ENCODE measurements at places on chromosomes 6 and 20.

- peak; percentile 29 for DNase-seq
Measured at GRCh38 chr20:44911264-44911921, 1.5 kb downstream of the PABPC1L start.

DNA sequence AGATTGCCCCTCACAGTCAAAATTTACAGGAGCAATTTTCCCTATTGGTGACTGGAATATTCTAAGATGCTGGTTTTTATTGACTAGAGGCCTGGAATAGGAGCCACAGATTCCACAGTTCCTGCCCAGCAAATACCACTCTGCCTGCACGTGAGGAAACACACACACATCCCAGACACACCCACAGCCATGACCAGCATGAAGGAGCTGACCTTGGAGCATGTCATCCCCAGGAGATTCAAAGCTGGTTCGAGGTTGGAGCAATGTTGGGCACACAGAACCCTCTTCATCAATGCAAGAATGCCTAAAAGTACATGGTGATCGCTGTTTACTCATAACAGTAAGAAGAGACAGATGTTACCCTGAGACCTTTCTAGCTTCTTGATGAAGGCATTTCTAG, 244.6 kb upstream of the FOXQ1 start:
- DNase-seq: no peak

DNA sequence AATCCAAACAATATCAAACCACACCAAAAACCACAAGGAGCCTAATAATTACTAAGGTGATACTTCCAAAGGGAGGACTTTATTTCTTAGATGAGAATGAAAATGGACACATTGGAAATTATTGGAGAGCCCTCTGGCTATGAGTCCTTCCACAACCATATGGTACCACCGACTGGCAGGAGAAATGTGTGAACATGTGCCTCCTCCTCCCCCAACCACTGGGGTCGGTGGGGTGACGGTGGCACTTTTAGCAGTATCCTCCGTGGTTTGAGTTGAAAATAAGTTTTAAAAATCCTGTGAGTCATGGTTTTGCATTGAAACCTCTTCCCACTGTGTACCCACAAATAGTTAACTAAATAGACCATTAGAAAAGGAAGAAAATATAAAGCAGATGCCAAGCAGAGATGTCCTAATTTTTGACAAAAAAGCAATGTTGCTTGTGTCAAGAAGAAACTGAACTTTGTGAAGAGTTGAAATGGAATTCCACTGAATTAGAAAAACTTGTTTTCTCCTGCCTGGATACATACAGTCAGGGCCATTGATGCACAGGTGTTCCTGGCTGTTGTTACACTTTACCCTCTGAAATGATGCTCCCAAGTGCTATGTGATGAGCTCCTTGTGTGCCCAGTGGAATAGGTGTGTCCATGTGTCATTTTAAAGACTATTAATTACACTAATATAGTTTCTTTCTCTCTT, 3.2 kb downstream of the EDN1 start:
- DNase-seq: no peak

GRCh38 chr20:19867074-19867473, 109.0 kb downstream of the RIN2 start:
- DNase-seq: no peak

DNA sequence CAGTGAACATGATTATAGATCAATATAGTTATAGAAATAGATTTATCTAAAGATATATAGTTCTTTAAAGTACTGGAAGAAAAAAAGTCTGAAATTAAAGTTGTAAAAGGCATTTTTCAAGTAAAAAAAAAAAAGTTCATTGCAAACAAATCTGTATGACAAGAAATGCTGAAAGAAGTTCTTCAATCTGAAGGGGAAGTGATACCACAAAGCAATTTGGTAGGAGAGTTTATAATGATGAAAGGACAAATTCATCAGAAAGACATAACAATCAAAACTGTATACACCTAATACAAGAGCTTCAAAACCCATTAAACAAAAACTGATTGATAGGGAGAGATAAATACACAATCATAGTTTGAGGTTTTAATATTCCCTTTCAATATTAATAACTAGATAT, 14.1 kb downstream of the HUS1B start:
- no peak for DNase-seq

GRCh38 chr6:26021350-26022131, 58.9 kb downstream of the TRIM38 start:
- DNase-seq: peak; percentile 63

DNA sequence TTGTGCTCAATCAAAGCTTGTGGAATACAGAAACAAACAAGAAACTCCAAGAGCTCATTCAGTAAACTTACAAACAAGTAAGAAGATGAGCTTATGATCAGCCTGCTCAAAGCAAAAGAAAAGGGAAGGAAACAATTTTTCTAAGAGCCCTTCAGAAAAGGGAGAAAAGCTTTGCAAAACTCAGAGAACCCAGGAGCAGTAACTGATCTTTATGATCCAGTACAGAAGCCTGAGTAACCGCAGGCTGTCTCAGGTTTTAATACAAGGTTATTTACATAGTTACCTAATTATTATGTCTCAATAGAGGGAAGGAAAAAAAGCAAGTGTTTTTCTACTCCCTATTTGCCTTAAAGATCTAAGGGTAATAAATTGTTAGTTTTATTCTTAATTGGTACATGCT, 226.5 kb downstream of the MAFB start:
- DNase-seq: no peak

DNA sequence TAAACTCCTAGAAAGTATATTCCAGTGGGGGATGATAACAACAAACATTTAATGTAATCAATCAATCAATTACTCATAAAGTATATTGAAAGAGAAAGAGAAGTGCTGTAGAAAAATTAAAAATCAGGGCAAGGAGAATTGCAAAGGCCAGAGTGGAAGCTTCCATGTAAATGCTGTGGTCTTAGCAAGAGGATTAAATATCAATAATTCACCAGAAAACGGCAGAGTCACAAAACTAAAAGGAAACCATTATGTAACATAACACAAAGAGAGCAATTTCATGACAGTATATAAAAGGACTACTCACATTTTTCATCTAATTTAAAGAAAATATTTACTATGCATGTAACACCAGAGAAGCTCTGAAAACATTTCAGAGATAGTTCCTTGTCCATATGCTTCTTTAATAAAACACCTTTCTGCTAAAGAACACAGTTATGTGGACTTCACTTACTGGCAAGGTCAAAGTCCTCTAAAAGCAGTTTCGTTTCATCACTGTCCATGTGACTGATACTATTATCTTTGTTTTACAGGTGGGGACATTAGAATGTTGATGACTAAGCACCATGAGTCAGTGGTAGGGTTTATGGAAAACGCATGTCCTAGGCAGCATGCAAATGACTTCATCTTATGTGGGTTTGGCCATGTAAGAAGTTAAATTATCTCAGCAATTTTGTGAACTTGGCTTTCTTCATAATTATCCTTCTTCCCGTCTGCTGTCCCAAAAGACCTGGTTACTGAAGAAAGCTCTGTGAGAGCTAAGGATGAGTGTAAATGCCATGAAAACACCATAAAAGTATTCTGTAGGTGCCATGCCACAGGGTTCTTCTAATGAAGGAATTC, 185.8 kb upstream of the TENT5A start:
- DNase-seq: no peak

GRCh38 chr6:154187714-154188113, 148.7 kb downstream of the OPRM1 start:
- DNase-seq: no peak

DNA sequence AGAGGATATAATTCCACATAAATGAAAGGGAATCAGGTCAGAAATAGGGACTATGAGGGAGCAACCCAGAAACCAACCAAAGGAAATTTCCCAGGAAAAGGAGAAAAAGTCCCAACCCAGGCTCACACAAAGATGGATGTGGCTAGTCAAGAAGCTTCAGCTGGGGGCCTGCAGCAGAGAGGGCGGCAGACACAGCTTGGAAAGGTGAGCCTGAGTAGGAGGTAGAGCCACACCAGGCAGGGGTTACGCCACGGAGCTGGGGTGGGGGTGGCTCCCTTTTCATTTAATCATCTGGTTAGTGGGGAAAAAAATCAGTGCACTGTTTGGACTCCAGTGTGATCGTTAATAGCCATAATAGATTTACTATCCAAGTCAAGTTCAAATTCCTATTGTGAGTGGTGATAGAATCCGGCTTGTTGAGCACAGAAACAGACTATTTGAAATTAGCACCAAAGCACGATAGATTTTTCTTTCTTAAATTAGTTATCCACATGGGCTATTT, 220.6 kb downstream of the TPBG start:
- no peak for DNase-seq

DNA sequence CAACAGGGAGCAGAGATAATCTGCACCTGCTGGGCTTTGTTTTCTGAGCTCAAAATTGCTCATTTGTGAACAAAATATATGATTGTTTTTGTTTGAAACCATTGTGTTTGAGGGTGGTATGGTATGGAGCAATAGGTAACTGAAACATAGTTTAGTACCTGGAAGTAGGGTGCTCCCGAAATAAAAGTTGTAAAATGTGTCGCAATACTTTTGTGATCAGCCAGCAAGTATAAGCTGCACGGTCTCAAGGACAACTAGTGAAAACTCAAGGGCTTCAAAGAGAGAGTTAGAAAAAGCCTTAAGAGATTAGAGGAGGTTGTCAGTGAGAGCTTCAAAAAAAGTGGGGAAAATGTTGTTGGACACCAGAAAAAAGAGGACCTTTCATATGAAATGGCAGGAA, 579.8 kb upstream of the POU3F2 start:
- no peak for DNase-seq

- DNase-seq: no peak
Measured at GRCh38 chr6:40723967-40724366, 136.8 kb upstream of the LRFN2 start.

DNA sequence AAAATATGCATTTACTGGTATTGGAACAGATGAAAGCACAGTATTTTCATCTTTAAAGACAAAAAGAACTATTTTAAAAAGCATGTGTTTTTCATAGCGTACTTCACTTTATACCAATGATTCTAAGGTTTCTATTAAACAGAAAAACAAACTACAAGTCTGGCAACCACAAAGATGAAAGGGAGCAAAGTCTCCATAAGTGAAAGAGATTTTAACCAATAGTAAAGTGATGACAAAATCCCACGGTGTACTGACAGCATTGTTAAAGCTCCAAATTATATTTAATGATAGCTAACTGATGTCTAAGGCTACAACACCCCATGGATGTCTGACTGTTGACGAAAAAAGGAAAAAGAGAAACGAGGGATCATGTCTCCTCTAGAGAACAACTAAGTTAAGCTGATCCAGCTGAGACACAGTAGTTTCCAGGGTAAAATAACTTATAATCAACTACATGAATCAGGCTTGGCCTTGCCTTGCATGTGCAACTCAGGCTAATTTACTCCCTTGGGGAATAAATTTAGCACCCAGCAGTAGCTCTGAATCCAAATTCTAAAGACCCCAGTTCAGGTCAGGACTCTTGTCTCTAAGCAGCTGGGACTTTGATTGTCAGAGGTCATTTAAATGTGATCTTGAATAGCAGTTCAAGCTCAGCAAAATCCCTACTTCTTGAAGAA, 56.0 kb upstream of the TAB2 start:
- DNase-seq: peak; percentile 49

DNA sequence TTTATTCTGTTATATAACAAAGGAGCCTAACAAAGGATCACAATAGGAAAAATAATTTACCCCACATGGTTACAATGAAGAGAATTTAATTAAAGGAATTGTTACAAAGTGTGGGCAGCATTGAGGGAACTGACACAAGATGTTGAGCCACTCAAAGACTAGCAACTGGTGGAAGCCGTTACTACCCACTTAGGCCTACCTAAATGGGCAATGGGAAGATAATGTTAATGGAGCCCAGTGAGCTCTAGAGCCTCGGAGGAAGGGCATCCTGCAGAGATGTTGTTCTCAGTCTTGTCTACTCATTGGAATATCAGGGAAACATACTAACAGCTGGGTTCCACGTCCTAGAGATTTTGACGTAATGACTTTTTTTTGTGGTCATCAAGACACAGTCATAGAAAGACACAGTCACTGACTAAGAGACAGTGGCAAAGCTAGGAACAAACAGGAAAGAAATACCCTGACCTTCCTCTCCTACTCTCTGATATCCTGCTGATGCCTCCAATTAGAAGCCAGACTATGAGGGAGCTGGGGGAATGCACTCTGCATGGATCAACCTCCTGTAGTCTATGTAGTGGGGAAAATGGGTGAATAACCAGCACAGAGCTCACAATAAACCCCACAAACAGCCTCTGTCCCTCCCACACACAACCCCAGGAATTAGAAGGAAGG, 523.8 kb upstream of the FLRT3 start:
- no peak for DNase-seq

DNA sequence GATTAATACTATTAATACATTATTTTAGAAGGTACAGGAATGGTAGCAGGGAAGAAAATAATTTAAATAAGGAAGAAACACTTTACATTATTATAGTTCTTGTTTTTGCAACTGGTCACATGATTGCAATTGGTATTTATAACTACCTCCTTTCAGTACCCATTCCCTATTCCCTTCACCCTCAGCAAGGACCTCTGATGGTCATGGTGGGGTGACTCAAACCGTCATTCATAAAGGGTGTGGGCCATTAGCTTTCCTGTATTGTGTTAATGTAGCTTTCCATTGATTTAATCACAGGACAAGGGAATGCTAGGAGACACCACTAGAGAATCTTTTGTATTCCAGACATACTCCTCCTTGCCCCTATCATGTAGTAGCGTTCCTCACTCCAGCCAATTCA, 47.2 kb upstream of the TMEM244 start:
- no peak for DNase-seq

GRCh38 chr6:107695061-107695720, 128.9 kb downstream of the SCML4 start:
- no peak for DNase-seq

- DNase-seq: no peak
Measured at GRCh38 chr20:53964067-53964466, 106.3 kb downstream of the BCAS1 start.

DNA sequence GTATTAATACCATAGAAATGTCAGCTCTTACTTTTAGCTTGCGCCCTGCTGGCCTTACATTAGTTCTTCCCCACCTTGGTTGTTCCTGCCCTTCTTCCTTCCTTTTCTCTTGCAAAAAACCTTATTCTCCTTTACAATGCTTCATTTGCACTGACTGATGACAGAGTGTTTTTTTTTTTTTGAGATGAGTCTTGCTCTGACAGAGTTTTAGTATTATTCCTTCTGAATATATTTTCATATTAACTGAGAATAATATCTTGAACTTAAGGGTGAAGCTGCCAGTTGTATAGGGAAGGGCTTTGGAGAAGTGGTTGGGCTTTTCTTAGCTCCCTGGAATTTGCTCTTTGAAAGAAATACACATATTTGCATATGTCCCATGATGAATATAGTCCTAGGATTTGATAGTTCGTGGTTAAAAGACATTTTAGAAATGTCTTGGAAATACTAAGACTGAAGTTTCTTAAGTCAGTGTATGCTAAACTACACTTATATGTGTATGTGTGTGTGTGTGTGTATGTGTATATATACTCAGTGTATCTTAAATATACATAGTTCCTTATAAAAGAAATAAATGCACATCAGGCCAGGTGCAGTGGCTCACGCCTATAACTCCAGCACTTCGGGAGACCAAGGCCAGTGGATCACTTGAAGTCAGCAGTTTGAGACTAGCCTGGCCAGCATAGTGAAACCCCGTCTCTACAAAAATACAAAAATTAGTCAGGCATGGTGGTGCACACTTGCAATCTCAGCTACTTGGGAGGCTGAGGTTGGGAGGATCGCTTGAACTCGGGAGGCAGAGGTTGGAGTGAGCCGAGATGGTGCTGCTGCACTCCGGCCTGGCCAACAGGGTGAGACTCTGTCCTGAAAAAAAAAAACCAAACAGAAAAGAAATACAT, 216.1 kb upstream of the MYLIP start:
- no peak for DNase-seq

GRCh38 chr6:162443101-162443500, 284.5 kb downstream of the PRKN start:
- no peak for DNase-seq

- DNase-seq: no peak
Measured at GRCh38 chr6:27966044-27966443, 9.0 kb downstream of the OR2B6 start.

- DNase-seq: no peak
Measured at GRCh38 chr6:162273986-162274385, 453.6 kb downstream of the PRKN start.
